ENCODE measurements at places on chromosomes 2 and 18.
A peak's percentile ranks its signal among the peaks of the same experiment; 100 is the strongest.

DNA sequence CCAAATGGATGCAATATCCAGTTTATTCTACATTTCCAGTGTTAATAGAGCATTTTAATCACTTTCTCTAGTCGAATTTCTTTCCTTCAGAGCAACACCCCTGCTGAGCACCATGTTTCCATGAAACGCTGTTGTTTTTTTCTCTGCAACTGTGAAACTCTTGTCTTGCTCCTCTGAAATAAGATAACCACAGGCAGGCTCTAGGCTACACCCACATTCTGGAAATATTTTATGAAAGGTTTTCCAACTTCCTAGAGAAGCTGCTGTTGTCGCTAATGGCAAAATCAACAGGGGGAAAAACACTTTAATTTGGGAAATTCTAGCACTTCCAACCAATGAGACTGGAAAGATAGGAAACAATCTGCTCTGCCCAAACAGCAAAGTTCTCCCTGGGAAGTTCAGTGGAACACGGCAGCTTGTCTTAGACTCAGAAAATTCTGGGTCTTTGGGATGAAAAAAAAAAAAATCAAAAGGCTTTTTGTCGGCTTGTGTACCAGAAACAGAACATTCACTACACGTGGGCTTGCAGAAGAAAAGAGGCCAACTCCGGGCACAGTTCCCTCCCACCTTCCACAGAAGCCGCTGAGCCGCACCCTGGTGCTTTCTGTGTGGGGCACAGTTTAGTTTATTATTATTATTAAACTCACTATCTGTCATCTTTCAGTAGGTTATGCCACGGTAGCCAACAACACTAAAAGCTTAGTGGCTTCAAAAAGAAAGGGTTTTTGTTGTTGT, 98.7 kb downstream of the MMADHC start:
- DNase-seq, result no peak

- no peak for DNase-seq
These were observed 90.4 kb downstream of the SESTD1 start for GRCh38 chr2:179174240-179174639.

DNA sequence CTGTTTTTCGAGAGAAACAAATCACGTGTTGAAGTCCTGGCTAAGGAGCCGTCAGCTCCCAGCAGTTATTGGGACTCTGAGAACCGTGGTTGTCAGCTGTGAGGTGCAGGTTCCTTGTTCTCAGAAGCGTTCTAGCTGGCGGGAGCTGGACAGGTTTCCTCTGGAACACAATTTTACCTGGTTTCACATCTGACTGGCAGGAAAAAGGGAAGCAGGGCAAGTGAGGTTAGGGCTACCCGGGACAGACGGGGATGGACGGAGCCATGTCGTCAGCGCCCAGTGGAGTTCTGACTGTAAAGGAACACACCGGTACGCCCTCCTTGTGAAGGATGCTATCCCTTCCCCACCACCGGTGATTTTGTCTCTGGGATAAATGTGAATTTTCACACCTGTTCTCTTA, 26.1 kb downstream of the ITGB1BP1 start:
- DNase-seq, result no peak

DNA sequence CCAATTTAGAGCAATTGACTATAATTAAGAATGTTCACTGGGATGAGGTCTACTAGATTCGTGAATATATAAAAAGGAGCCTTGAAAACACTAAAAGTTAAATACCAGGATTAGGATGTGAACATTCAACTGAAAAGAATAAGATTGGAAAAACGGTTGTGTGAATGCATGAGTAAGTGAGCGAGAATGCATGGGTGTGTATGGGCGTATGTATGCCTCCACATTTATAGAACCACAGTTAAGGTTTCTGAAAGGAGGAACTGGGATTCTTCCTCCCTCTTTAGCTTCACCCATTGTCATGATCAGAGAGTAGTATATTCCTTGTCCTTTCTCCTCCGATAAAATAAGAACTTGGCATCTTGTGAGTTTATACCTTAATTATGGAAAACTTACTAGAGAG, 151.1 kb upstream of the UBE2E3 start:
- no peak for DNase-seq

DNA sequence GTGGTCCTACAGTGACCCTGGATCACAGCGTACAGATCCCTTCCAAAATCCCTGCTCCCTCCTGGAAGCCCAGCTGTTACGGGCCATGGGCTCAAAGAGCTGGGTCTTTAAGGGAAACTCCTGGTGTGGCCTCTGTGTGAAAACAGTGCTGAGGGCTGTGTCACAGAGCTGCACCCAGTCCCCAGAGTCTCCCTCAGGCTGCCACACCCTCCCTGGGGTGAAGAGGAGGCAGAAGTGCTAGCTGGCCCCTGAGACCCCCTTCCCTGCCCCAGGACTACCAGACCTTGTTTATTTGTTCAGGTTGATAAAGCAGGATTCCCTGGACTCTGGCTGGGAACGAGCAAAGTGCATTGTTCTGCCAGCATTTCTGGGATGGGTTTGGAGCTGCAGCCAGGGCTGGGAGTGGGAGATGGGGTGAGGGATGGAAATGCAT, 7.7 kb downstream of the ATOH8 start:
- no peak for DNase-seq

DNA sequence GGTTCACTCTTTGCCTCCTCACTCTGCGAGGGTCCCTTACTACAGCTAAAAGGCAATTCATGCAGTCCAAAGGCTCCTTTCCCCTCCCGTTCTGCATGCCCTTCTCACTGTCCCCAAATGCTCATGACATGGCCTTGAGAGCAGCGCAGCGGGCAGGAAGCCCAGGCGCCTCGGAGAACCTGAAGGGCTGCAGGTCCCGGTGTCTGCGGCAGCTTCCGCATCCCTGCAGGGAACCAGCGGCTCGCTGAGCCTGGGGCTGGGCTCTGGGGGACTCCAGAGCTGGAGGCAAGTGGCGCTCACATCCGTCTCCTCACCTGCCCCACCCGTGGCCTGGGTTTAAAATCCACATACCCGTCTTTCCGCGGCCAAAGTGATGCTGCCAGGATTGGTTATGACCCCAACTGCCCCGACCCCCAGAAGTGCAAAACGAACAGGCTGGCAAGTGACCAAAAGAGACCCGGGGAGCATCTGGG, 462 bp upstream of the CIDEA start:
- DNase-seq, result no peak

- DNase-seq, result no peak
These were observed 63.3 kb downstream of the LYPD6B start for GRCh38 chr2:149101818-149102217.

DNA sequence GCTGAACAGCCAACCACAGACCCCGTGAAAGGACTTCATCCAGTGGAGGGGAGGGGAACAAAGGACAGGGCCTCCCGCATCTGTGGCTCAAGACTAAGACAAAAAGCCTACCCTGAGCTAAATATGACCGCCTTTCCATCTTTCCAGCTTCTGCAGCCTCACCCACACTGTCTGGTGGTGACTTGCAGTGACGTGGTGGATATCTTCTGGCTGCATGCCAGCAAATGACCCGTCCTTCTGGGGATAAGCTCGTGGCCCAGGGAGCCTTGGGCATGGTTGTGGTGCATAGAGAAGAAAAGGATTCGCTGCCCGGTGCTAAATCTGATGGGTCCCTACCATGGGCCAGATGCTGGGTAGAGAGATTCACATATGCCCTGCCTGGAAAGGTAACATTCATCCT, 8.7 kb upstream of the NGEF start:
- DNase-seq, result peak; percentile 48
